NCI-H187 (cell line): ENCODE measurements at places on chromosomes 1 and 21.

DNA sequence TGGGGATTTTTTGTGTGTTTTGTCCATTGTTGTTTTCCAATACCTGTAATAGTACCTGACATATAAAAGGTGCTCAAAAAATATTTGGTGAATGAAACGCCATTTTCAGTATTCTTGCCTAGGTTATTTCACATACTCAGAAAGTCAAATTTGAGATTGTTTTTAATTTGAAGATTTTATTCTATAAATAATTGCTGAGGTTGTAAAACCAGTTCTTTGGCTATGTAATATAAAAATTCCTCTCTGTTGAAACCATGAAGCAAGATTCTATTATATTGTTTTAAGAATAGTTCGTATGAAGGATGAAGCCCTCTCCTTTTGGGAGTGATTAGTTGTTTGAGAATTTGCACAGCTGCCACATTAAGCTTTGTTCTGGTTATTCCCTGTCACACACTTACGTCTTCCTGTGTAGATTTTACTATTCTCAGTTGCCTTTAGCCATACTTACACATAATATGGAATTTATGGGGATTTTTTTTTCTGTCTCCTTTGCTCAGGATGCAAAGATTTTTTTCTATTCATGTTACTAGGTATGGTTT is 60.2 kb upstream of the MPC2 start:
- no peak for DNase-seq

DNA sequence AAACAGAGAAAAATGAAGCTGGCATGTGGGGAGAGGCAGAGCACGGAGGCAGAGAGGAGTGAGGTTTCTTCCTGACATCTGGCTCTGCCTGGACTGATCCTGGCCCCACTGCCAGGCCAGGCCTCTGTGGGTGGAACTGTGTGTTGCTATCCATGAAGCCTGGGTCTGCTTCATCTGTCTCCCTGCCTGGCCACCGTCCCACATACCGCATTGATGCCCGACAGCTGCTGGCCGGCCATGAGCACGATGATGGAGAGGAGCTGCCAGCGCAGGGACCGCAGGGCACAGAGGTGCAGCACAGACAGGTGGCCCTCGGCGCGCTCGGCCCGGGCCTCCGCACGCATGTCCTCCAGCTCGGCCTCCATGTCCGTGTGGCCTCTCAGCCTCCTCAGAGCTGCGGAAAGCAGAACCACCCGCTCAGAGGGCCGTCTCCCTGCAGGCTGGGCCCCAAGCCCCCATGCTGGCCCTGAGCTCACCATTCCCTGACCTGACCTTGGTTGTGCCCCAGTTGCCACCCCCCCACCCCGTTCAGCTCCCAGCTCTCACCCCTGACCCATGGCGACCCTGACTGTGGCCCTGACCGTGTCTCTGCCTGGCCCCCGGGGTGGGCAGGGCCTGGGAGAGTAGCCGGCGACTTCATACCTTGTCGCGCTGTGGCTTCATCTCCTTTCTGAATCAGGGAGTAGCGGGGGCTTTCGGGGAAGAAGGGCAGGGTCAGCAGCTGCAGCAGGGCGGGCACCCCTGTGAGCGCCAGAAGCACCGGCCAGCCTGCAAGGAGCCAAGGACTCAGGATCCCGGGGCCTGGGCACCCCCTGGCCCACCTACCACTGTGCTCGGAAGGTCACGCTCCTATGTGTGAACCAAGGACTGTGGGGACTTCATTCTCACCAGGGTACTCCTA is 11.5 kb downstream of the SLC2A7 start:
- no peak for DNase-seq

DNA sequence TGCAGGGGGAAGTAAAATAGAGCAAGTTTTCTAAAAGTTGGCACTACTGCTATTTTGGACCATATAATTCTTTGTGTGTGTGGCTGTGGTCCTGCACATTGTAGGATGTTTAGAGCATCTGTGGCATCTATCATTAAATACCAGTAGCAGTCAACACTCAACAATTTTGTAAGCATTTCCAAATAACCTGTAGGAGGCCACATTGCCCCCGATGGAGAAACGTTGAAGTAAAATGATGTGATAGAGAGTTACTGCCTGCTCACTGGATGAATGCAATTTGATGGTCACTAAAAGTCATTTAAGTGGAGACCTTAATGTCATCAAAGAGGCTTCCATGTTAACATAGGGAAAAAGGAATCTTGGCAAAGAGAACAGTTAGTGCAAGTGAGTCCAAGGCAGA is 560.8 kb downstream of the NEGR1 start:
- DNase-seq: no peak

DNA sequence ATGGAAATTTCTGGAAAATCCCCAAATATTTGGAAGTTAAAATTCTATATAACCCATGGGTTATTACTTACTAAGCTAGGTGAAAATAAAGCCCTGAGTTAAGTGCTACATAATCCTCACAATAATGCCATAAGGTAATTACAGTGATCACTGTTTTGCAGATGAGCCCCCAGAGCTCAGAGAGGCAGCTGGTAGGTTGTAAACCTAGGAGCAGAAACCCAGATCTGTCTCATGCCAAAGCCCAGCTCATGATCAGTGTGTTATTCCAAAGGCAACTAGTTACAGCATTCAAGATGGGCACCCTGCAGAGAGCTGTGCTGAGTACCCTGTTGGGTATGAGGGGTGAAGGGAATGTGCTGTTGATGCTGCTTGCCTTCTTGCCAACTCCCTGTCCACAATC is 10.8 kb upstream of the MYOG start:
- no peak for DNase-seq

DNA sequence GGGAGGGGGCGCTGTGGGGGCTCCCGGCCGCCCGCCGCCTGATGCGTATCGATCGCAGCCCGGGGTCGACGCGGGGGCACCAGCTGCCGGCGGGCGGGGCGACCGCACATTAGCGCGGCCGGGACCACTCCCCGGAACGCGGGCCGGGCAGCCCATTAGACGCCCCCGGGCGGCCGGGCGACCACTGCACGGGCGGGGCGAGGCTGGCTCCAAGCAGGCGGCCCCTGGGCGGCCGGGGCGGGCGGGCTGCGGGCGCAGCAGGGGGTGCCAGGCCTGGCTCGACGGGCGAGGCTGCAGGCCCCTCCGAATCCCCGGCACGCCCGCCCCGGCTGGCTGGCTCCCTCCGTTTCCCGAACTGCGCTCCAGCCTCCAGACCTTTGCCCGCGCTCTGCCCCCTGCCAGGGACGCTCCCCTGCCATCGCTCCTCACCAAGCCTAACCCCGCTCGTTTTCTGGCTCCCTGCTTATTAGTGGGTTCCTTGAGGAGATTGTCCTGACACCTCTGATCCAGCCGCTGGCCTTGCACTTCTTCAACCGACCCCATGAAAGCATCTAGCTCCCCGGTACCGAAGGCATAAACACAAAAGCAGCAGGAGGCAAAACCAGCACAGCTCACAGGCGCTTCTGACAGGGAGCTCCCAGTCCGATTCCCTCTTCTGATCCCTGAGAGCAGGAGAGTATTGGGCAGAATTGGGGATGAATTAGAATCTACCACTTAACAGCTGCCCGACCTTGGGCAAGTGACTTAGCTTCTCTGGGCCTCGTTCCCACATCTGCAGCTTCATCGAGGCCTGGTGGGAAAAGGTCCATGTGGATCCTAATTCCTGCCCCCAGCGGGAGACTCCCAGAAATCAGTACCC is 92.6 kb upstream of the CASZ1 start:
- no peak for DNase-seq

DNA sequence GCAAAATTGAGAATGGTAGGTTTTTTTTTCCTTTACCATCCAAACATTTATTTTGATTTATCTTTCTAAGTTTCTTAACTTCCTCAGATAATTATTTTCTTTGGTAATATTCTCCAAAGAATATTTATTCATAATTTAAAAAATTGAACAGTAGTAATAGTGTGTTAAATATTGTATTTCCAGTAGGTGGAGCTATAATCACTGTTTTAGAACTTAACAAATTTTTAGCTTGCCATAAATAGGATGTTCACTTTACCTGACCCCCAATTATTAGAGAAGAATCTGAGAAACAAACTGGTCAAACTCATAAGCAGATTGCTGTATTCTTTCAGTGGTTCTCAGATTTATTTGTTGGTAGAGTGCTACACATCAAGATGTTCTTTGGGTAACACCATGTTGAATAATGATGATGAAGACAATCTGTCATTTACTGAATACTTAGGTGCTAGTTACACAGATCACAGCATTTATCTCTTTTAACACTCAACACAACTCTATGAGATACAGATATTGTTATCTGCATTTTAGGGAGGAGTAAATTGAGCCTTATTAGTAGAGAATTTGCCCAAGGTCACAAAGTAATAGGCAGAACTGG is 82.4 kb upstream of the GPR88 start:
- no peak for DNase-seq

GRCh38 chr1:112788054-112788453 is 72.9 kb upstream of the PPM1J start:
- no peak for DNase-seq
